ENCODE measurements at places on chromosomes 6 and 20.

DNA sequence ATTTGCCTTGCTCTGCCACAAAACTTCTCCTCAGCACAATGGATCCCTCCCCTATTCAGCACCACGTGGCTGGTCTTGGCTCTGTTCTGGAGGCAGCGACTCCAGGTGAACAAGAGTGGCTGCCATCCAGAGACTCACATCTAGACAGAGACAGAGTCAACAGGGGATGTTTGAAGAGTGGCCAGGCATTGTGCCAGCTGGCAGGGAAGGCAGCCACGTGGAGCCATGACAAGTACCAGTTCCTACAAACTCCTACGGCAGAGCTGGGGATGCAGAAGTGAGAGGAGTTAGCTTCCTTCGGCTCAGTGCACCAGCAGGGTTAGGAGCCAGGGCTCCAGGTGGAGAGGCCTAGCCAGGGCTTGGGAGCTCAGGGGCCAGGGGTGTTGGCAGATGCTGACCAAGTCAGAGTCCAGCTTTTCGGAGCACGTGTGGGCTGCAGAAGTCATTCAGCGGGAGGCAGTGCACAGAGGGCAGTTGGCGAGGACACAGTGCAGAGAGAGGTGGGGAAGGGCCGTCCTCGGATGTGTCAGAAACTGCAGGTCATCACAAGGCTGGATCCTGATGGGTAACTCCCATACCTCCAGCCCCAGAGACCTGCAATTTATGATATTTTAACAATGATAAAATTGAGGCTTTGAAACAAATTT, 171.7 kb upstream of the PDE10A start:
- DNase-seq = no peak

DNA sequence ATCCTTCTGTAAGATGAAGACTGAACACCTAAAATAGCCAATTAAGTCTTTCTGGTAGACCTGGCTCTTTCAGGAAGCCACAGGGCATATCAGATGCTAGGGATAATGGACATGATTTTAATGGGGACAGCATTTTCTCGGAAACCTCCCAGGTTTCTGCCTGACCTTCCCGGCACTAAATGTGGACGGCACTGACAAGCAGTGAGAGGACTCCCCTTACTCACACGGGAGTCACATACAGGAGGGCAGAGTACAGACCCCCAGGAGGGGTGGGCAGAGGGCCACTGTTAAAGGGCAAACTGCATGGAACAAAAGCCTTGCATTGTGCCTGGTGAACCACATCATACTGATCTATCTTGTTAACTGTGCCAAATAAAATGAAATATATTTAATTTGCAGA, 19.9 kb downstream of the PSMG4 start:
- DNase-seq = no peak

DNA sequence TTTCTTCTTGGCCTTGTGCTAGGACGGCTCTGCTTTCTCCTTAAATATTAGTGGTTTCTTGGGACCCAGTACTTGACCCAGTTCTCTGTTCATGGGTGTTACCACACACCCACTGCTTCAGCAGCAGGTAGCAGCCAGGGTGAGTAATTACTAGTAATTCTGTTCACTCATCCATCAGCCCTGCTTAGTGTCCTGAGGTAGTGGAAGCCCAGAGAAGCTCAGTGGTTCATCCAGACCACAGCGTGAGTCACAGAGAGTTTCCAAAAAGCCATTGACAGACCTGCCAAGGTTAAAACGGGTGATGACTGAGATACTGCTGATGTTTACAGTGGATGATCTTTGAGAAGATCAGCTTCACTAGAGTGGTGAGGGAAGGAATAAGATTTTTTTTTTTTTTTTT, 51.7 kb upstream of the HINT3 start:
- DNase-seq = no peak

GRCh38 chr6:21159465-21159864, 434.1 kb upstream of the SOX4 start:
- DNase-seq = no peak
